ENCODE measurements at places on chromosomes 2 and 18.

DNA sequence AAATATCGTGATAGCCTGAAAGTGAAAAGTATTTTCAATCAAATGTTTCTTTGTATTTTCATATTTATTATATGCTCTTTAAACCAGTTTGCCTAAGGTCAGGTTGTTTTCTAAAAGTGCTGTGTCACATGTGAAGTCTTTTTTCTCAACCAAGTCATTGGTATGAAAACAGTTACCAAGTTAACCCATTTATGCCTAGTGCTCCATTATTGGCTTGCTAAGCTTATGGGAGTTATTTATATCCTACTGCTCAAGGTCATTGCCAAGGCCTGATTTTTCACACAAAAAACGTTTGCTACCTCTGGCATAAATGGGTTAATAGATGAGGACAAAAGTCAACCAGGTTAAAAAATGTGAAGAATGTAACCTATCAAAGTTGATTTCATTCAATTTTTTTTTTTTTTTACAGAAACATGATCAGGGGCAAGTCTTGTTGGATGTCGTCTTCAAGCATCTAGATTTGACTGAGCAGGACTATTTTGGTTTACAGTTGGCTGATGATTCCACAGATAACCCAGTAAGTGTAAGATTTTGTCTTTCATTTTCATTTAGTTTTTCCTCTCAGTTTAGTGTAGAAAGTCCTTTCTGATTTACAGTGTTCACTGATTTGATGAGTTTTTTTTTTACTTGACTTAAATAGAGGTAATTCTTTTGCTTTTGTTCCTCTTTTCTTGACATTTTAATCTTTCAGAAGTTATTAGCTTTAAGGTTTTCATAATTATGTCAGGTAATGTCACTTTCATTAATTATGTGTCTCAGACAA, 102.6 kb downstream of the PTPN4 start:
- no peak for DNase-seq

DNA sequence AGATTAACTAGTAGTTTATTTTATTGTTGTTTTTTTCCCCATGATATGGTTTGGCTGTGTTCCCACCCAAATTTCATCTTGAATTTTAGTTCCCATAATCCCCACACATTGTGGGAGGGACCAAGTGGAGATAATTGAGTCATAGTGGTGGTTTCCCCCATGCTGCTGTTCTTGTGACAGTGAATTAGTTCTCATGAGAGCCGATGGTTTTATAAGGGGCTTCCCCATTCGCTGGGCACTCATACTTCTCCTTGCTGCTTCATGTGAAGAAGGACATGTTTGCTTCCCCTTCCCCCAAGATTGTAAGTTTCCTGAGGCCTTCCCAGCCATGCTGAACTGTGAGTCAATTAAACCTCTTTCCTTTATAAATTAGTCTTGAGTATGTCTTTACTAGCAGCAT, 36.5 kb downstream of the GALNT14 start:
- DNase-seq = no peak

- DNase-seq = no peak
Measured at GRCh38 chr2:199684832-199685231, 166.2 kb downstream of the FTCDNL1 start.

GRCh38 chr2:176579608-176580007, 310.4 kb downstream of the MTX2 start:
- DNase-seq = no peak

- DNase-seq = no peak
Measured at GRCh38 chr2:71696381-71696780, 243.0 kb downstream of the DYSF start.

GRCh38 chr2:203682688-203683130, 23.7 kb upstream of the CD28 start:
- DNase-seq = no peak

DNA sequence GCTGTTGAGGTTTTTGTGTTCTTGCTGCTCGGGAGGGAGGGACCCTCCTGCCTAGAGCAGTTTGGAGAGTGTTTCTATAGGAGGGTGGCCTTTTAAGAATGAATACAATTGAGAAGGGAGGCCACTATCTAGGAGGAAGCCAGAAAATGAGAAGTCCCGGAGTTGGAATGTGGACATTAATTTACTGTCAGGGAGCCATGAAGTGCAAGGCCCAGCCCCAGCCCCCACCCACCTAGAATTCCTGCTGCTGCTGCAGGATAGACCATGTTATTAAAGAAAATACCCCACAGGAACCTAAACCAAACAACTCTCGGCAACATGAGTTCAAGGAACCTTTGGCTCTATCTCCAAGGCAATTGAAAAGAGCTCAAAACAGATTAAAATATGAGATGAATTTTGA, 46.0 kb downstream of the ZBTB7C start:
- DNase-seq = no peak

DNA sequence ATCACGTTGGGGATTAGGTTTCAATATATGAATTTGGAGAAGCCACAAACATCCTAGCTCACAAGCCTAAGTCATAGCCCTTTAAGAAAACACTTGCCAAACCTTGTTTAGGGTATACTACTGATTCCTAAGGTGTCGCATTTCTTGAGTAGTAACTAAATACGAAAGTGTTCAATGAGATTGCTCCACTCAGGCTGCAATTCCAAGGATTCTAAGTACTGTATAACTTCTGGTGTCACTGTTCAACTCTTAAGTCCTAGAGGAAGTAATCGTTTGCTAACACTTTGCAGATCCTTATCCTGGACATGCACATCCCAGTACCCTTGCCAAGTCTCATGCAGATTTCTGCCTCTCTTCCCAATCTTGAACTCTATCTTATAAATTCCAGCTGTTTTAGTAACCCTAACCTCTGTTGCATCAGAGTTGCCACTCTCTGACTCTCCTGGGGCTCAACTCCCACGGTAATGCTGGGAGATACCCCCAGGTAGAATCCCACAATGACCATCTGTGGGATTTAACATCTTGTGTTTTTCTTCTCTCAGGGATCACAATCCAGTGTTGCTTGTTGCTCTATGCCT, 122.4 kb downstream of the HIBCH start:
- no peak for DNase-seq

GRCh38 chr2:42195559-42195958, 26.4 kb downstream of the EML4 start:
- DNase-seq = no peak

- DNase-seq = no peak
Measured at GRCh38 chr2:188776634-188777033, 197.5 kb upstream of the COL3A1 start.

- no peak for DNase-seq
Measured at GRCh38 chr2:43751476-43751990, 22.3 kb upstream of the DYNC2LI1 start.

DNA sequence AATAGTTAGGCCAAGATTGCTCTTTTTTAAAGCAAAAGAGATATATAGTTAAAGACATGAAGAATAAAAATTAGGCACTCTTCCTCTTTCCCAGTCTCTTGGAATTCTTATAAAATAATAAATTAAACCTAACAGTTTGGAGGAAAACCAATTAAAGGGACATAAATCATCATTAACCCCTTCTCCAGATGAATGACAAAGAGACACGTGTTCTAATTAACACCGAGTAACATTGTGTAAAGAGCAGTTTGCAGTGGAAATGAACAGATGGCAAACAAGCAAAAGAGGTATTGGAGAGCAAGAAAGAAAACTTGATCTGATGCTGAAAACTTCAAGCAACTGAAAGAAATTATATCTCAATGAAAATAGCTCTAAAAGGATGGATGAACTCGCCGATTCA, 48.4 kb downstream of the BCL2 start:
- no peak for DNase-seq

- DNase-seq = no peak
Measured at GRCh38 chr2:225573603-225574002, 174.1 kb downstream of the NYAP2 start.

DNA sequence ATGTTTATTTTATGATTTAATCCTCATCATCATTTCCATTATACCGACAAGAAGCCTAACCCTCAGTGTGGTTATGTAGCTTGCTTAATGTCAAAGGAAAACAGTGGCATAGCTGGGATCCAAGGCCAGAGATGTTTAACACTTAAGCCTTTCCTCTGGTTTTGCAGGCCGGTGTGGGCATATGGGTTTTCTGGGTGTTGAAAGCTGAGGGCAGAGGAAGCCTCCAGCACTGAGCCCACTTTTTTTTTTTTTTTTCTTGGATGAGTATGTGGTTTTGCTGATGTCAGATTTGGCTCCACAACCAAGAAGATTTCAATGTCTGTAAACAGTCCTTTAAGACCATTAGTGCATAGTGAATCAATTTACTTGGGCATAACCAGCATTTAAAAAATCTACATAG, 41.3 kb downstream of the LHCGR start:
- no peak for DNase-seq

DNA sequence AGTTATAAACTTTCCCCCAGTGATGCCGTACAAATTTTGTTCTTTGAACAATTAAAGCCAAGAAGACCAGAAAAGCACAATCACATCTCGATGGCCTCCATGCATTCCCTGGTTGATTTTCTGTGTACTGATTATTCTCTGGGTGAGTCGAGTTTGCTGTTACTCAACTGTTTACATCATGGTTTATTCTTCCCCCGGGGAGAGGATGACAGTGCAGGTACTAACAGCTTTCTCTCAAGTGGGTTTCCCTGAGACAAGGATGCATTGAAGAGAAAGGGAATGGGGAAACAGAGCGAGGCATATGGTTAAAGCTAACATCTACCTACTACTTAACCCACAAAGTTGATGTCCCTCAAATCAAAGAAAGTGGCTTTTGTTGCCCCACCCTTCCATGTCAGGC, 410.8 kb upstream of the FANCL start:
- DNase-seq = no peak

DNA sequence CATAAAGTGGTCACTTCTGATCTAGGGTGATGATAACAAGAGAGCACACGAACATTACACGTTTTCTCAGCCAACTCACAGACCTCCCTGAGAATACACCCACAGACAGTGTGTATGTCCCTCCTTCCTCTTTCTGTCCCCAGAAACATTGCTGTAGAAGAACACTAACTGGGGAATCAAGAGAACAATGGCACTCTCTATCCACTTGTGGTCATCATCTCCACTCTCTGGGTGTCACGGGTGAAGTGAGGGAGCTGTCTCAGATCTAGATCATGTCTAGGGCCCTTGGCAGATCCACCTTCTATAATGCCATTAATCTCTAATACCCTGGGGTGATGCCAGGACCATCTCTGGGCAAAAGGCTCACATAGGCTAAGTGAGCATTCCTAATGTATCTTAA, 97.9 kb downstream of the DNER start:
- no peak for DNase-seq
